ENCODE measurements at places on chromosomes 5 and 9.

DNA sequence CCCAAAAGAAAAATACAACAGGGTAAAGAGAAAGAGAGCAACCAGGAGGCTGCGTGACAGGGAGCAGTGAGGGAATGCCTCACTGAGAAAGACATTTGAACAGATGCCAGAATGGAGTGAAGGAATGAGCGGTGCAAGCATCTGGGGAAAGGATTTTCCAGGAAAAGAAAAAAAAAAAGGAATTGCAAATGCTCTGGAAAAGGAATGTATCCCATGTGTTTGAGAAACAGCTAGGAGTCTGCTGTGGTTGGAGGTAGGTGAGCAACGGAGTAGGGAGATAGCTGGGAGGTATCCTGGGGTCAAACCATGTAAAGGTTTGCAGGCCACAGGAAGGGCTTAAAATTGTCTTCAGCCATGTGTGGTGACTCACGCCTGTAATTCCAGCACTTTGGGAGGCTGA lies 23.6 kb upstream of the CEMIP2 start:
- DNase-seq = no peak

DNA sequence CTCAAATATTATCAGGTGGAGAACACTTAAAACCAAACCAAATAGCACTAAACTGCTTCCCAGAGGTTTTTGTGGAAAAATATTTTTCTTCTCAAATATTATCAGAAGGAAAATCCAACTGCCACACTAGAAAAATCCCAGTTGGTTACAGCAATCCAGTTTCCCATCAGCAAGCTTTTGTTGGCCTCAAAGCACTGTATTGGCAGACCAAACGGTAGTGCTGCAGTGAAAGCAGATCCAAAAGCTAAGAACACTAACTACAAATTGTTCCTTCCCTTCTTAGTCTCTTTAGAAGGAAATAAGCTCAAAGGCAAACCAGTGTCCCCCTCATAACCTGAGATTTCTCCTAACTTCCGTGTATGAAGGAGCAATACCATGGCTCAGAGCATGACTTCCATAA lies 105.3 kb downstream of the TRIM36 start:
- DNase-seq = no peak

DNA sequence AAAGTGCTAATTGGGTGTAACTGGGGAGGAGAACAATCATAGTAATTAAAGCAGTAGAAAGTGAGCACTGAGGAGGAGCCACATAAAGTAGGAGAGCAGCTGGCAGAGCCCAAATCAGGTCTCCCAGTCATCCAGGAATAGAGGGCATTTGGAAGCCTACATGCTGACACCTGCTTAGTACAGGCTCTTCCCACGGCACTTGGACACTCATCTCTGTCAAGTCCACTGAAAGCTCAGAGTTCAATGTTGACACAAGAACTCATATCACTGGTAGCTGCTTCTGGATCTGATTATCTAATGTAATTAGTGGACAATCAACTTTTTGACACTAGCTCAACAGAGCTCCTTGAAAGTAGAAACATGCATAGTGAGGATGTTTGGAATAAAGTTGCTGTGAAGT lies 45.9 kb upstream of the PCSK1 start:
- no peak for DNase-seq

DNA sequence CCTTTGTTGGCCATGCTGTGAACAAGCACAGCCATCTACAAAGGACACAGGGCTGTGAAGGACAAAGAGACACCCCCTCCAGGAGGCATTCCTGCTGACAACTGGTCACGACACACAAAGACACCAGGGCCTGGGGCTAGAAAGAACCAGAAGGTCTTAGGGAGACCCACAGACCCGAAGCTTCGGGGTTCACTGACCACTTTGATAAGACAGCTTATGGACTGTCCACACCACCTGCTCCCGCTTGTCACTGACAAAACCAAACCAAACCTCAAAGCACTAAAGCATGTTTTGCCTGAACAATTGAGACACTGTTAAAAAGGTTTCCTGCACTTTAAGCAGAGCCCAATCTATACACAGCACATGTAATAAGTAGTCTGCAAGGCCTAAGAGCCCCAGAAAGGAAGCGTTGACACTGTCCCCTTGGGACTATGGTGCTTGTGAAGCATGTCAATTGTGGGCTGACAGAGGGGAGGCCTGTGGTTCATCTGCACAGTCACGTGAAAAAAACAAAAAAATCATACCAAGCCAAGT lies 185.0 kb downstream of the GAPVD1 start:
- DNase-seq = no peak

- DNase-seq = no peak
These were observed 30.3 kb upstream of the UHRF2 start for GRCh38 chr9:6382681-6383080.

- DNase-seq = no peak
These were observed 363.5 kb downstream of the MAN2A1 start for GRCh38 chr5:110053205-110053604.

DNA sequence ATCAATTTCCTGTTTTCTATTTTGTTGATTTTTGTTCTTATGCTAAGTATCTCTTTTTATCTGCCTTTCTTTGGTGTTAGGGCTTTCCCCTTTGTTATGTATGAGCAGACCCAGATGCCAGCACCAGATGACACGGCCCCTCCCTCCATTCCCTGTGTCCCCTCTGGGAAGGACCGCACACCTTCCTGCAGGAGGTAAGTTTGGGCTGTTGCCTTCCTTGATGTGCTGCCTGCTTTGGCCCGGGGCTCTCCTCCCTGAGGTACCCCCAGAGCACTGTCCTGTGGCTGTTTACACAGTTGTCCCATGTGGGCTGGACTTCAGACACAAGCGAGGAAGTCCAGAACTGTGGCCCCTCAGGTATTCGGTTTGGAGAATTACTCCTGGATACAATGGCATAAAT lies 343.8 kb upstream of the IRX1 start:
- no peak for DNase-seq

GRCh38 chr9:33116860-33117259 lies 40.4 kb upstream of the SMU1 start:
- no peak for DNase-seq

- no peak for DNase-seq
These were observed 39.2 kb downstream of the GRAMD2B start for GRCh38 chr5:126462239-126463014.

DNA sequence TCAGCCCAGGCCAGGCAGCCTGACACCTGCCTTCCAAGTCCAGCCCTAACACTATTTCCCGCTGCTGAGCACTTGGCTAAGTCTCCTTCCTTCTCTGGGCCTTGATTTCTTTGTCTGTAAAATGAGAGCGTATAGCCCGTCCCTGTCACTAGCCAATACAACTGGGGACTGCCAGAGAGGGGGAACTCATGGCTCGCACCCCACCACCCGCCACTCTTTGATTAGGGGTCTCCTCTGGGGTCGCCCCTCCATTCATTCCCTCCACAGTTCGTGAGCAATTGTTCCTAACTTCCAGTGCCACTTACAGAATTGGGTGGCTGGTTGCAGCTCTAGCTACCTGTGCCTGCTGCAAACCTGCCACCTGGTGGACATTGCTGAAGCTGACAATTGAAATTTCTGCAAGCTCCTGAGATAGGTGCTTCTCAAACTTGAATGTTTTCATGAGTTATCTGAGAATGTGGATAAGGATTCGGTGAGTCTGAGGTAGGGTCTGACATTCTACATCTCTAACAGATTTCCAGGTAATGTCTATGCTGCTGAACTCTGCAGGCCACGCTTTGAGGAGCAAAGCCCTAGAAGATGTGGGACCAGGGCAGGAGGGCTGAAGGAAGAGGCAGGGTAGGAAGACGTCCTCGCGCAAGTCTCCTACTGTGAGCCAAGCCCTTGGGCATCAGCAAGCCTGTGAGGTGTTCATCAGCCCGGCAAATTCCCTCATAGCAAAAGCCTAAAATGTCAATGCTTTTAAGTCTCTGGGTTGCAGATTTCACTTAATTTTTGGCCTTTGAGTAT lies 13.3 kb upstream of the RECK start:
- DNase-seq = peak; percentile 15

- no peak for DNase-seq
These were observed 61.7 kb upstream of the EPB41L4B start for GRCh38 chr9:109382585-109382984.

DNA sequence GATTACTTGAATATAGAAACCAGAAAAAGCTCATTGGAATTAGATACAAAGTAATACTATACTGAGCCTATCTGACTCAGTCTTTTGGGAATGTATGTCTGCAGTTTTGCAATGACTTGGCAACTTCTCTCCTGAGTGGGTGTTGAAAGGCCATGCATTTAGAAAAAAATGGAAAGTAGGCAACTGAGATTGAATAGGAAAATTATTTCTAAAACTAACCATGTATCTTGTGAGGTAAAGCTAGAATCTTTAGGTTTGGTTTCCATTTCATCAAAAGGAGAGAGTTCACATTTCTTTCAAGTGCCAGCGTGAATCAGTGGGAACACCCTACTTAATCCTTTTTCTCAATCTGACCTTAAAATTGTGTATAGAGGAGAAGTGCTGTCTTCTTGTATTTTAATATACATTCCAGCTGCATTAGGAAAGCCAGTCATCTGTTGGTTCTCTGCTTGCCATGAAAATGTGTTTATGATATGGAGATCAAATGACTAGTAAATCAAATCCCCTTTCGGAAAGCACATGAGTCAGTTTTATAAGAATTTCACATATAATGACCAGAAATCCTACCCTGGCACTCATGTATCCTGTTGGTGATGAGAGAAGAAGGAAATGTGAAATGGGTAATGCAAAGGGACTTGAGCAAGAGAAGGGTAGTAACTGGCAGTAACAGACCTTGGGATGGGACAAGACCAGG lies 30.4 kb downstream of the NFX1 start:
- DNase-seq = no peak

GRCh38 chr5:179322071-179323025 lies 22.9 kb downstream of the ADAMTS2 start:
- no peak for DNase-seq

DNA sequence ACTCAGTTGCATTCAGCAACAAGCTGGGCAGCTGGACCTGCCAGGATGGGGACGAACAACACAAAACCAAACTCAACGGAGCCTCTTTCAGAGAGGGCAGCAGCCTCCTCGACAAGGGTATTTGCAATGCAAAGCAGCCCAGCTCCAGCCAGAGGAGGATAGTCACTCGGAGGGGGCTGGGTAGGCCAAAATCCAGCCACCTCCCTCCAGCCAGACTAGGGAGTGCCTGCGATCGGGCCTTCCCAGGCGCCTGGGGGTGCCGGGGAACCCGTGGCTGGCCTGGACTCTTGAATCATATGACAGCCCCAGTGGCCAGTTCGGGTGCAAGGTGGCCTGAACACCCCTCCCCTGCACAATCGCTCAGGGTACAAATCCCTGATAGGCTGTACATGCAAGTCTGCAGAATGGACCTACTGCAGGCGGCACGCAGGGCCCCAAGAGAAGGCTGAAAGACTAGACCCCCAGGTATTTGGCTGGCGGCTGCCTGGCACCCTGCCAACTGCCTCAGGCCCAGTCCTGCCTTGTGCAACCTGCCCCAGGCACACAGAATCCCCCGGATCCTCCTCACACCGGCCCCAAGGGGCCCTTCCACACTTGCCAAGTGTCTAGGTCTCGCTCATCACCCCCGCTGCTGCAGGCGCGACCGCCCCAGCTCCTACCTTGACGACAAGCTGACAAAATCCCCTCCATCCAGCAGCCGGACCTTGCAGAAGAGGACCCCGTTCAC lies 1.3 kb downstream of the EEIG1 start:
- no peak for DNase-seq

GRCh38 chr9:97527626-97528528 lies 26.4 kb downstream of the TMOD1 start:
- DNase-seq = no peak

DNA sequence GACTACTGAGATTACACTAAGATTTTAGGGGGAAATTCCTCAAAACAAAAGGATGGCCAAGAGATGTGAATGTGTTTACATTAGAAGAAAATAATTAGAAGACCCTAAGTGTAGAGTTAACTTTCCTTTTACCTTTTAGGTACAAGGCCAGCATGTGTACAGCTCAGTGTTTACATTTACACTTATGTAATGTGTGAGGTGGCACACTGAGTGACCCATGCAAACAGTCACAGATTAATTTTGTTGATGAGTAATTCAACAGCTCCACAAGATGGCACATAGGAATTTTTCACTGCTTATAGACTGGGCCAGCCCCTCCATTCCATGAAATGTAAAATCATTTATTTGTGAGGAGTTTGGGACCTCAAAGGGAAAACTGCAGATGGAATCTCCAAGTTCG lies 90.1 kb upstream of the SLC12A2 start:
- no peak for DNase-seq

DNA sequence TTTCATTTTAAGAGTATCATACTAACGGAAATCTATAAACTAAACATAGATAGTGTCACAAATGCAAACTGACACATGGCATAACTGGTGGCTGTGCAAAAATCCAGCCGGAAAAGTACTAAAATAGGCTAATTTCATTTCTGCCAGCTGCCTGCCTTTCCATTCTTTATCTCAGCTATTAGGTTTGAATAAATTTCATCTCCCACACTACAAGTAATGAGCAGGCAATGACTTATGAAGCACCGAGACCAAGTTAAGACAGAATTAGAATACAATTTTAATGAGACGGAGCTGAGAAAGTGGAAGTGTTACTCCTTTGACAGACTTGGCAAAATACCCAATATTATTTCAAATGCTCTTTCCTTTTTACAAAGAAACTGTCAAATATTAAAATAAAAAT lies 258.8 kb upstream of the ZNF608 start:
- DNase-seq = no peak

GRCh38 chr9:129480745-129481144 lies 140.2 kb downstream of the C9orf50 start:
- DNase-seq = no peak

DNA sequence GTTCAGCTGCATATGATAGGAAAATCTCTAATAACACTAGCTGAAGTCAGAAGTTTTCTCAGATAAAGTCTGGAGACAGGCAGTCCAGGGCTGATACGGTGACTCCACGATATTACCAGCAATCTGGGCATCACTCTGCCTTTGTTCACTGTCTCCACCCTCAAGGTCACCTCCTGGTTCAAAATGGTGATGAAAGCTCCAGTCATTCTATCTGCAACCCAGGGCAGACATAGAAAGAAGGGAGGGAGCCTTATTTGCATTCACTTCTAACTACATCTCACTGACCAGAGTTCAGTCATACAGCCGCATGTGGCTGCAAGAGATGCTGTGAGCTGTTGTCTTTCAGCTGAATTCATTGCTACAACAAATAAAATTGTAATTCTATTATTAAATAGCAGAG lies 22.4 kb upstream of the GPR151 start:
- DNase-seq = no peak

GRCh38 chr5:172175263-172175719 lies 12.7 kb downstream of the STK10 start:
- peak; percentile 81 for DNase-seq

DNA sequence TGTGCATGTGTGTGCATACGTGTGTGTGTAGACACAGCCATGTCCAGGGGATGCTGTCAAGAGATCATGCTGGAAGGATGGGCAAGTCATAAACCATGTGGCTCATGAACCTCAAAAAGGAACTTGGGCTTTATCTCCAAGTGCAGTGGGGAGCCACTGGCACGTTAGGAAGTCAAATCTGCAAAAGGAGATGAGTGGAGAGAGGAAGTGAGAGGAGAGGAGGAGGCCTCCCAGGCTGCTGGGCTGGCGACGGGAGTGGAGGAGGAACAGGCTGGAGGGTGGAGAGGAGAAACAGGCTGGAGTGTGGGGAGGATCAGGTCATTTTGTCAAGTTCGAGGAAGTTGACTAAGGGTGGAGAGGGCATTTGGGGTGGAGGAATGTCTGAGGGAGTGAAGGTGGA lies 29.2 kb upstream of the TIFAB start:
- no peak for DNase-seq

GRCh38 chr5:108521011-108521700 lies 139.3 kb upstream of the FBXL17 start:
- DNase-seq = no peak

GRCh38 chr5:41143131-41143901 lies 70.0 kb downstream of the C6 start:
- no peak for DNase-seq

Measured in activated CD8-positive, alpha-beta memory T cell treated with anti-CD3 and anti-CD28 coated beads for 48 hours (primary cell).